Effector memory CD4-positive, alpha-beta T cell (primary cell): ENCODE measurements at places on chromosomes 3 and 15.
A peak's percentile ranks its signal among the peaks of the same experiment; 100 is the strongest.

DNA sequence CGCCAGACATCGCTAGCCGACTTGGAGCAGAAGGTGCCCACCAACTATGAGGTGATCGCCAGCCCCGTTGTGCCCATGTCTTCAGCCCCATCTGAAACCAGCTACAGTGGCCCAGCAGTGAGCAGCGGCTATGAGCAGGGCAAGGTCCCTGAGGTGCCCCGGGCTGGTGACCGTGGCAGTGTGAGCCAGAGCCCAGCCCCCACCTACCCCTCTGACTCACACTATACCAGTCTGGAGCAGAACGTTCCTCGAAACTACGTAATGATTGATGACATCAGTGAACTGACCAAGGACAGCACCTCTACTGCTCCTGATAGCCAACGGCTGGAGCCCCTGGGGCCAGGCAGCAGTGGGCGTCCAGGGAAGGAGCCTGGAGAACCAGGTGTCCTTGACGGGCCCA is 12.9 kb upstream of the APEH start:
- no peak for DNase-seq

GRCh38 chr15:61018083-61018482 is 211.0 kb downstream of the RORA start:
- no peak for DNase-seq

GRCh38 chr3:186785495-186786018 is 2.2 kb downstream of the EIF4A2 start:
- DNase-seq, result no peak

GRCh38 chr15:65828585-65828984 is 36.5 kb upstream of the DENND4A start:
- DNase-seq, result peak; percentile 17
